Activated T-helper 1 cell treated with anti-CD3 and anti-CD28 coated beads, Interleukin-2, amount 50 U/mL, for 16 hours (primary cell): ENCODE measurements at places on chromosomes 3 and 15.

DNA sequence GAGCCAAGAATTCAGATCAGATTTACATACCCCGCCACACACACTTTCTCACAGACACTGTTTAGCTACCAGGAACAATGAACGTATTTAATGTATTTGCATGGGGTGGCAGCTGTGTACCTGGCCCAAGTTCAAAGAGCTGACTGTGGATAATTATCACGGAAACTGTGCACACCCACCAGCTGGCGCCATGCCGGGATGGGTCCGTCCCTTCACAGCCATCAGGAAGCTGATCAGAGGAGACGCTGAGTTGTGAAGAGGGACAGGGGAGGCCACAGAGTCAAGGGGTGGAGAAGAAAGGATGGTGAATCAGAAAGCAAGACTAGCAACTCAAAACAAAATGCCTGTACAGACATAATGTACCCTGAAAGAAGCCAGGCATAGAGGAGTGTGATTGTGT is 13.1 kb upstream of the PLA2G4D start:
- DNase-seq = no peak

- no peak for DNase-seq
These were observed 14.5 kb upstream of the ISLR start for GRCh38 chr15:74158855-74159650.

GRCh38 chr3:55085231-55085630 is 157.4 kb upstream of the LRTM1 start:
- DNase-seq = no peak

DNA sequence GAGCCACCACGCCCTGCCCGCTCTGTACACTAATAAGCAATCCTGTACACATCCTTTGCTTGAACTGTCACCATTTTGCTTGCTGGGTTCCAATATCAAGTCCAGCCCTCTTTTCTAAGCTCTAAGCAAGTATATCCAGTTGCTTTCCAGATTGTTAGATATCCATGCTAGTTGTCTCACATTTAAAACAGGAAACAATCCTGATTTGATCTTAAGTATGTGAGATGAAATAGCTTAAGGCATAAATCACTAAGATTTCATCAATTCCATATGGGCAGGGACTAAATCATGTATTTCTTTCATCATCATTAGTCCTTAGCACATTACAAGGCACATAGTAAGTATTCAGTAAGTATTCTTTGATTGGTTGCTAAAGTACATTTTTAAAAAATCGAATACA is 16.2 kb downstream of the ATP11B start:
- DNase-seq = no peak

DNA sequence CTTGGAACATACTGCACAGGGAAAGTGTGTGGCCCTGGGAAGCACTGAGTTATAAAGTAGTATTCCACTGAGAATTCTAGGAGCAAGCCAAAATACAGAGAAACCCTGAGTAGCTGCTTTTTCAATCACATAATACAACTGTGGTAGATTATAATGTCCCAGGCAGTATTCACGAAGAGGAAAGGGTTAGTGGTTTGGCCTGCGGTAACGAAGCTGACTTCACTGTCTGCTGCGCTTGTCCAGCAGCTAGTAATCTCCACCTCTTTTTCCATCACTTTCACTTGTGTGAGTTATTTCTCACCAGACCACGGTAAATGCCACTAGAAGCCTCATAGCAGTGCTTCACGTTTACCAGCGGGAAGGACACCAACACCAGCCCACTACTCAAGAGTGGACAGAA is 34.4 kb downstream of the RPL39L start:
- DNase-seq = no peak

- no peak for DNase-seq
These were observed 107.0 kb downstream of the PTPRG start for GRCh38 chr3:61668317-61668864.

GRCh38 chr3:180188512-180189309 is 152.0 kb upstream of the PEX5L start:
- DNase-seq = no peak

DNA sequence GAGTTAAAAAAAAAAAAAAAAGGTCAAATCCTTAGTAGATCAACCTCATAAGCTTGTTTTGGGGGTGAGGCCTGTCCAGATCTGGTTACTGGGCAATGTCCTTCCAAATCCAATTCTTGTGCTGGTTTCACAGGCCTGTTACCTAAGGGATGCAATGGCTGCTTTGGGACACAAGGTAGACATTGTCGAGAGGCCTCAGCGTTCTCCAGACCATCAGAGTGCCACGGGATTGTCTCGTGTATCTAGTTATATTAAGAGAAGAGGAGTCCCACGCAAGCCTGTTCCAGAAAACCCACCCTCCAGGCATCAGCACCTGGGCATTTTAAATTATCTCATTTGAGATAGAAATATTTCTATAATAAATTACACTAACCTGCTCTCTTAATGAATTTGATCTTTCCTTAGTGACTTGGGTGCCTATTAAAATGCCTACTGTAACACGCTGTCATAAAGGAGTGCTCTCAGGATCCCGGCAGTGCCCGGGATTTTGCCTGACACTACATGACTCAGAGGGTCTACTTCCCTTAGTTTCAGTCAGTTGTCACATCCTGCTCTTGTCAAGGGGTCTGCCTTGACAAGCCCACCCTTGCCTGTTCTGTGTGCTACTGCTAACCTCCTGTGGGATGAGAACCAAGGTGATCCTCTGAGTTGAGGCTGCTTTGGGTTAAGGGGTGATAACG is 116.0 kb downstream of the LIPC start:
- DNase-seq = no peak

GRCh38 chr15:27091270-27091940 is 120.4 kb downstream of the GABRG3 start:
- DNase-seq = no peak

DNA sequence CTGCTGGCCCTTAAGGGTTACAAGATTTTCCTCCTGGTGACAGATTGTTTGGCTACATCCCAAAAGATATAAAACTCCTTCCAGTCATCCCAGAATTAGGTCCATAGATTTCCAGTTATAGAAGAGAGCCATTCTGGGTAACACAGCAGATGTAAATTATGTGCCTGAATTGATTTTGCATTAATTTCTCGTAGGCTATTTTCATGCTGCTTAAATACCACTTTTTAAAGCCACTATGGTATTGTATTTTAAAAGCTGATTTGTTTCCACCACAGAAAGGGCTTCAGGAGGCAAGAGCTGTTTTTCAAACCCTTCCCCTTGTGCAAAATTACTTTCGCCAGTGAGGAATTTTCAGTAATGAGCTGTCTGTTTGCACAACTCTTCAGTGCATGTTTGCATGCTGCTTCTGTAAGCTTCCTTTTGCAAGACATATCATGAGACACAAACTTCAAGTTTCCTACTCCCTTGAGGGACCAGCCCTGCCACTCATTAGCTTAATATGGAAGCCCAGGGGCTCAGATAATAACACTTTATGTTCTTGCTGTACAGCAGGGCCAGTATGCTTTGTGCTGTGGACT is 105.4 kb upstream of the TNIK start:
- no peak for DNase-seq

GRCh38 chr15:69275074-69275670 is 23.5 kb upstream of the PAQR5 start:
- no peak for DNase-seq

DNA sequence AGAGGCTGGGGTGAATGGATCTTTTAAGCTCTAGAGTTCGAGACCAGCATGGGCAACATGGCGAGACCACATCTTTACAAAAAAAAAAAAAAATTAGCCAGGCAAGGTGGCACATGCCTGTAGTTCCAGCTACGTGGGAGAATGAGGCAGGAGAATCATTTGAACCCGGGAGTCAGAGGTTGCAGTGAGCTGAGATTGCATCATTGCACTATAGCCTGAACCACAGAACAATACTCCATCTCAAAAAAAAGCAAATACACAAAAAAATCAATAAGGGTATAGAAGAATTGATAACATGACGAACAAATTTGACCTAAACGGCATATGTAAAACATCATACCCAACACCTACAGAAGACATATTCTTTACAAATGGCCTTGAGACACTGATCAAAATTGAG is 668.4 kb downstream of the MECOM start:
- no peak for DNase-seq

- no peak for DNase-seq
These were observed 408.5 kb downstream of the ERC2 start for GRCh38 chr3:56059731-56060130.

GRCh38 chr15:80414546-80415357 is 10.6 kb downstream of the ARNT2 start:
- DNase-seq = no peak

DNA sequence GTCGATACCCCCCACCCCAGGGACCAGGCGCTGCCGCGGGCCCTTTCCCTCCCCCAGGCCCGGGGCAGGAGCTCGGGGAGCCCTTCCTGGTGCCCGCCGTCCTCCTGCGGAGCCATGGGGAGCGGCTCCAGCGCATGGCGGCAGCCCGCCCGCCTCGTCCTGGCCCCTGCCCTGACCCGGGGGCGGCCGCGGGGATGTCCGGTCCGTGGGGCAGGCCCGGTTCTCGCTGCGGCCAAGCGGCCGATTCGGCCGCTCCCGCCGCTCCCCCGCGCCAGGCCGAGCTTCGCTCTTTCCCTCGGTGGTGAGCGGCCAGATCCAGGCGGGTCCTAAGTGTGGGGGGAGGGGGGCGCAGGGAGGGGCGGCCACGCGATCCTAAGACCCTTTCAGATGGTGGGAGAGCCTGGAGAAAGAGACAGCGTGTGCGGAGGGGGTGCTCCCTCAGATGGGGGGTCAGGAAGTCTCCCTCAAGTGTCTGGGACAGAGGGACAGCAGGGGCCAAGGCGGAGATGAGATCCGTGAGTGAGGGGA is 1.3 kb downstream of the NEIL1 start:
- no peak for DNase-seq

- no peak for DNase-seq
These were observed 32.6 kb downstream of the BBX start for GRCh38 chr3:107555359-107555758.

GRCh38 chr3:50531201-50531600 is 27.8 kb upstream of the CACNA2D2 start:
- no peak for DNase-seq

GRCh38 chr15:25832158-25832557 is 31.0 kb downstream of the ATP10A start:
- no peak for DNase-seq

DNA sequence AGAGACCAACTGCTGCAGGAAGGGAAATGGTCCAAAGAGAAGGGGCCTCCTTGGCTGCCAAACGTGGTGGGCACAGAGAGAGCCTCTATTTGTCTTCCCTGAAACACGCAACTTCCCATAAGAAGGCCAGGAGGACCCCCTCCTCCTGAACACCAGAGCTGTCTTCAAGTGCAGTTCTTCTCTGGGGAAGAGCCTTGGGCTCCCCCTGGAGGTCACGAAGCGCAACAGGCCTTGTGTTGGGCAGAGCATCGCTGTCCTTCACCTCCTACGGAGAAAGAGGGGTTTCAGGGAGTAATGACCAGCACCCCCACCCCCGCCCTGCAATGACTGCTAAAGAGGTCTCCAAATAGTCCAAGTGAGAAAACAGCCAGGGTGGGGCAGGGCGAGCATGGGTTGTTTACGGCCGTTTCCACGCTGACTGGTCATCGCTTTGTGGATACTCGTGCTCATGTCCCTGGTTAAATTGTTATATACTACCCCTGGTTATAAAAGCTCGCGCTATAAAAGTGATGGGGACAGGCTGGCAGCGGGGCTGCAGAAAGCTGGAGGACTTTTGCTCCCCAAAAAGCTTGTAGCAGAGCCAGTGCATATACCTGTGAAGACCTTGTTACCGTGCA is 397.5 kb upstream of the ATP10A start:
- no peak for DNase-seq

- DNase-seq = no peak
These were observed 23.6 kb downstream of the CRTC3 start for GRCh38 chr15:90553248-90553745.

DNA sequence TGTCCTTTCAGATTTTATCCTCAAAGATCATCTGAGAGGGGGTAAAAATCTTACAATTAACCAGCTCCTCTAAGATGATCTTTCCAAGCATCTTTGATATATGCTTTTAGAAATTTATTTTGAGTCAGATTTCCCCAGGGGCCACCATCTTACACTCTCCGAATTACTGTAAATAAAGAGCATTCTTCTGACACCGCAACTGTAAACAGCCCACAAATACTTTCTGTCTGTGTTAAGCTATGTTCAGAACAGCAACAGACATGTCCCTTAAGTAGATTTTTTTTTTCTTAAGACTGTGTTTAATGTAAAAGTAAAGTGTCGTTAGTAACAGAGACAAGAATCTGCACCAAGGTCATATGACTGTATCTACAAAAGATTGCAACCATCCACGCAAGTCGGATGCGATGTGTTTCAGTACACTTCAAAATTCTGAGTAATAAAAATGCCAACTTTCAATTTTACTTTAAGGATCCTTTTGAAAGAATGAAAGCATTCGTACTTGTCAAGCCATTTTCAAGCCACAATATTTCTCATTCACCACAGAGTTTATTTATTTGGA is 159.0 kb upstream of the KCNH8 start:
- no peak for DNase-seq

DNA sequence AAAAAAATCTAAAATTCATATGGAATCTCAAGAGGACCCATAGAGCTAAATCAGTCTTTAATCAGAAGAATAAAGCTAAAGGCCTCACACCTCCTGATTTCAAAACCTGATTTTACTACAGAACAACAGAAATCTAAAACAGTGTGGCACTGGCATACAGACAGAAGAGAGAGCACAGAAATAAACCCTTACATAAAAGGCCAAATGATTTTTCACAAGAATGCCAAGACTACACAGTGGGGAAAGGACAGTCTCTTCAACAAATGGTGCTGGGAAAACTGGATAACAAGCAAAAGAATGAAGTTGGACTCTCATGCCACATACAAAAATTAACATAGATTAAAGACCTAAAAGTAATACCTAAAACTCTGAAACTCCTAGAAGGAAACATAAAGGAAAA is 10.1 kb downstream of the TOP2B start:
- DNase-seq = no peak

- no peak for DNase-seq
These were observed 125.4 kb downstream of the AGBL1 start for GRCh38 chr15:86205096-86205495.

DNA sequence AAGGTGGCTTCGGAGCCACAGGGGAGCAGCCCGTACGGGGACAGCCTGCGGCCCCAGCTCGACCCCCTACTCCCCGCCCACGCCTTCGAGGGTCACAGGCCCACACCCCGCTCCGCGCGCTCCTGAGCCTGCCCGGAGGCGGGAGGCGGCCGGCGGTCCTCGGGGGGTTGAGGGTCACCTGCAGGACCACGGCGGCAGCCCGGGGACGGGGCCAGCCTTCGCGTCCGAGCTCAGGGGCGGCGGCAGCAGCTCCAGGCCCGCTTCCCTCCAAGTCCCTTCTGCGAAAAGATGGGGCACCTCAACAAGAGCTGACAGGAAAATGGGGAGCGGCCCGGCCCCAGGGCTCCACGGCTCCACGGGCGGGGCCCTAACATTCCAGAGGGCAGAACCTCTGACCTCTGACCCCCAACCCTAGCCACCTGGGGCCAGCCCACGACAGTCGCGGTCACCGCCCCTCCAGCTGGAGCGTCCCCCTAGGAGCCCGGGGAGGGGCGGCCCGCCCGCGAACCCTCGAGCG is 428 bp downstream of the LYSMD4 start:
- DNase-seq = peak; percentile 8

DNA sequence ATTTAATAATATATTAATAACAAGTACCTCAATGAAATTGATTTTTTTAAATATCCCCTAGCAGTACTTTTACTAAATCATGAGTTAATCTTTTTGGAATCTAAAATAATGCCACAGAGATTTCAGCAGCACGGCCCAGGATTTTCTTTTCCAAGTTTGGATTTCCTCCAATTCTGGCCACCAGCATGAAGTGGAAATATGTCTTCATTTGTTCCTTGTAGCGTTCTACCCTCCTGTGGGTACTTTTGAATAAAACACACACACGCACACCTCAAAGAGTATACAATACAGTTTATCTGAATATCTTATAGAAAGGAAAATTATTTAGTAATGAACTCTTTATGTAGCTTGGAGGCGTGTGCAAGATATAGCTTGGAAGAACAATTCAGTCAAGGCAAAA is 125.1 kb upstream of the STT3B start:
- no peak for DNase-seq
